ENCODE measurements at places on chromosomes 3 and 15.

DNA sequence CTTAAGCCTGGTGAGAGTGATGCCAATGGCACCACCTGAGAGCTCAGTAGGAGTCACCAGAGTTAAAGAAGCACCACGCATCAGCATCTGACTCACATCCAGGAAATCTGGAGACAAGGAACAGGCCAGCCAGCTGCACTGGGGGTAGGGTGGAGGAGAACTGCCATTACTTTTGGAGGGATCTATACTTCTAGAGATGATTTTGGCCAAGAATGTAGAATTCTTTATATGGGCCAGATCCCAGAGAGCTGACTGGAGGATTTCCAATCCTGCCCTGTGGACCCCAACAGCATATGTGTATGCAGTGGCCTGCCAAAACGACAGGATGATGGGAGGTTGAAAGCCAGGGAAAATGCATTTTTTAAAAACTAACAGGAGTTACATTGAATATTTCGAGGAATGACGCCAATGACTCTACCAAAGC lies 29.8 kb downstream of the CCR3 start:
- no peak for DNase-seq

DNA sequence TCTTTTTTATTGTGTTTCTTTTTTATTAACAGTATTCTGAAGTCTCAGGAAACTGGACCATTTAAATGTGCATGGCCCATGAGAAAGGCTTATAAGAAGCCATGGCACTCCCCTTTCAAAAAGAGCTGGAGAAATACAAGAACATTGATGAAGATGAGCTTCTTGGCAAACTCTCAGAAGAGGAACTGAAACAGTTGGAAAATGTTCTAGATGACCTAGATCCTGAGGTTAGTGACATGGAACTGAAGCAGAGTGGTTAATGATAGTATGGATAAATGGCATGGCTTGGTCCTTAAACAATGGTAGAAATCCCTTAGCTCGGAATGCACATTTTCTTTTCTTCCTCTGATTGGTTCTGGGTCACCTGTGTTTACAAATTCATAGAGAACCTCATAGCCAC lies 14.9 kb downstream of the TMOD2 start:
- no peak for DNase-seq

GRCh38 chr15:36658312-36658711 lies 78.9 kb downstream of the CDIN1 start:
- DNase-seq: no peak

DNA sequence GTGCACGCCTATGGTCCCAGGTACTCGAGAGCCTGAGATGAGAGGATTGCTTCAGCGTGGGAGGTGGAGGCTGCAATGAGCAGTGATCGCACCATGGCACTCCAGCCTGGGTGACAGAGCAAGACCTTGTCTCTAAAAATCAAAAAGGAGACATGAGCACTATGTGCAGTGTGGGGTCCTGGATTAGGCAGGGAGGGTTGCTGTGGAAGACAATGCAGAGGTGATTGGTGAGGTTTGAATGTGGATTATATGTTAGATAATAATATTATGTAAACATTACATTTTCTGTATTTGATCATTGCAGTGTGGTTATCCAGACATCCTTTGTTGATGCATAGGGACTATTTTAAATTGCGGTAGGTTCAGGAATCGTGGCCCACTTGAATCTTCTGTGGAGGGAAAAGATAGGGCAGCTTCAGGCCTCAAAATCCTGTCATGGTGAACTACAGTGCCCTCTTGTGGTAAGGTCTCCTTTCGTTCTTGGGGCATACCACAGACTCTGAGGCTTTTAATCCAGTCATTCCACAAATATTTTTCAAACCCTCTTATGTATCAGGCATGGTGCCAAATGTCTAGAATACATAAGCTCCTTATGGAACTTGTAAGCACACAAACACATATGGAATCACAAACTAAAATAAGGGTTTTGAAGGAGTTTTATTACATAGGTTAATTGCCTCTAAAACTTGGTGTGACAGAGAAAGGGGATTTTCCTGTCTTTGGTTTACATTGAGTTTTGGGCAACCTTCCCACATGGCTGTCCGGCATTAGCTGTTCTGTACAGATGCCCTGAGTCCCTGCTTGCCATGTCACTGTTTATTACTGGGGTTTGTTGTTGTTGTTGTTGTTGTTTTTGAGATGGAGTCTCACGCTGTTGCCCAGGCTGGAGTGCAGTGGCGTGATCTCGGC lies 37.7 kb downstream of the GPD1L start:
- DNase-seq: peak; percentile 76

GRCh38 chr15:41013691-41014414 lies 60.6 kb downstream of the CHAC1 start:
- DNase-seq: no peak

DNA sequence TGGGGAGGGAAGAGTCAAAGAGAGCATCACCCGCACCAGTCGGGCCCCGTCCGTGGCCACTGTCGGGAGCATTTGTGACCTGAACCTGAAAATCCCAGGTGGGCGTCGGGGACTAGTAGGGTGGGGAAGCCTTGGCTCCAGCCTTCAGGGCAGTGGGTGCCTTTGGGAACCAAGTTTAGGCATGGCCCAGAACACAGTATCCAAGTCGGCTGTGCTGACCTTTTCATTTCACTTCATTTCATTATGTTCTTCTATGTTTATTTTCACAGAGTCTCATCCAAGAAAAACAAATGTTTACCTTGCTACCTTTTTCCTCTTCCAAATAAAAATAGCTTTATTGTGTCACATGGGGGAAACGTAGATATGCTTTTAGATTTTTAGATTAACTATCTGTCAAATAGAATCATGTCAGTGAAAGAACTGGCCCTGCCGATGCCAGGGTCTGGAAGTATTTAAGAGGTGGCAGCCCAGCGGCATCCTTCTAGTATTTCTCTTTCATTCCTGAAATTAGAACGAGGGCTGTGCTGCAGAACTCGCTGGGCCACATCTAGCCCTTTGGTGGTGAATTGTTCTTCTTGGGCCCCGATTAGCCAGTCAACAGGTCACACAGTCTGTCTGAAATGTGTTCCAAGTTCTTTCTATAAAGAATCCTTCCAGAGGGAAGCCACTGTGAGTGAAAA lies 60.5 kb downstream of the DNASE1L3 start:
- no peak for DNase-seq

- no peak for DNase-seq
These were observed 173.4 kb upstream of the THRB start for GRCh38 chr3:24668039-24668438.

GRCh38 chr3:81339040-81339845 lies 422.2 kb downstream of the GBE1 start:
- DNase-seq: peak; percentile 6

GRCh38 chr15:50321680-50322210 lies 33.3 kb downstream of the GABPB1 start:
- DNase-seq: no peak

GRCh38 chr3:107235193-107235927 lies 141.9 kb upstream of the CCDC54 start:
- peak; percentile 29 for DNase-seq

GRCh38 chr3:134905647-134905935 lies 110.5 kb downstream of the EPHB1 start:
- no peak for DNase-seq

DNA sequence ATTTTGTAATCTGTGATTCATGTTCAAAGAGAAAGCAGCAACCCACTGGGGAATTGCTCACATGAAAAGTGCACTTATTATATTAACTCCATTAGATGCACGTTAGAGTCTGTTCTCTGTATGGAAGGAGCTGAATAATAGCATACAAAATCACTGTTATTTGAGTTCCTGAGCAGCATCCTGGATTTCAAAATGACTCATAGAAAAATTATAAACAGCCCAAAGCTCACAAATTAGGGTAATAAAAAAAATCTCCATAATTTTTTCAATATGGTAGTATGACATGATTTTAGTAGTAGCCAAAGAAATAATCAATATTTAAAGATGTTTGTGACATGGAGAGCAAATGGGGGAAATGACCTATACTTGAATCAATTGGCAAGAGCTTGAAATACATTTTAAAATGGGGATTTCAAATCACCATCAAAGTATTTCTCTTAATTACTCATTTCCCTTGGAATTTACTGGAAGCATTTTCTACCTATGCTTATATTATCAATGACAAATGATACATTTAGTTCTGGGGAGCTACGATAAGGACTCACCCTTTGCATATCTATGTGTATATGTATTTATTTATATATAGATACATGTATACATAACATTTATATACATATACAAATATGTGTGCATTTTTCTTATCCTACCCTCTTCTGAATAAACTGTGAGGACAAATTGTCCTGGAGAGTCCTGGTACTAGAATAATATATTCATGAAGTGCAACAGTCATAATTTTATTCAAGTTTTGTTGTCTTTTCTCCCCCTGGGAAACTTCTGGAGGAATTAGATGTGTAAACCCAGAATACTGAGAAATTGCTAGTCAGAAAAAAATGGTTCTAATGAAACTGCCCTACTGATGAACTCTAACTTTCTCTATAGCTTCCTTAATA lies 116.3 kb downstream of the RPL22L1 start:
- no peak for DNase-seq

DNA sequence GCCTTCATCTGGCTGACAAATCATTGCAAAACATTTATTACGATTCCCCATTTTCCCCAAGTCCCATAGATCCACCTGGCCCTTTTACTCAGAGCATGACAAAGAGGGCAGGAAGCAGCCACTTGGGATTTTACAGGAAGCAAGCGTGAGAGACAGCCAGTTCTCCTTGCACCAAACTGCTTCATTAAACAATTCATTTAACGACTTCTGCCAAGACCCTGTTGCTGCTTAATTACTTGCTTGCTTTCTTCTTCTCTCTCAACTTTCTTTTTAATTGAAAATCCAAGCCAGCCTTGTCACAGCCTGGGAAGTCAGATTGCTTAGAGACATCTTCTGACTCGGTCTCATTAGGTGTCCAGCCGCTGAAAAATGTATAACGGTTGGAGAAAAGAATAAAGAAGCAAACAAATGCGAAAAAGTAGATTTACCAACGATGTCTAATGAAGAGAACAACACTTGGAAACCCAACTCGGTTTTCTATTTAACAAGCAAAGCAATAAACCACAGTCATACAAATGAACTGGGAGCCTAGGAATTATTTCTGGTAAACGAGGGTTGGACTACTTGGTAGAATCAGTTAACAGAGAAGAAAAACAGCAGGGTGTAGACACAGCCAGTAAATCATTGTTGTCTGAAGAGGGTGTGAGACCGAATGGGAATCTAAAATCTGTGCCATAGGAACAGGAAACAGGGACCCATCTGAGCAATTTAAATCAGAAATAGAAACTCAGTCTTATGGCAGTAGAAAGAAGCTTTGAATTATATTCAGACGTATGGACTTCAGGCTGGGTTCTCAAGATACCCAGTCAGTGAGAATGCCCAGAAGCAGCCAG lies 298.3 kb downstream of the LRRC3B start:
- DNase-seq: no peak

GRCh38 chr3:49940667-49941249 lies 808 bp downstream of the RBM6 start:
- DNase-seq: no peak

DNA sequence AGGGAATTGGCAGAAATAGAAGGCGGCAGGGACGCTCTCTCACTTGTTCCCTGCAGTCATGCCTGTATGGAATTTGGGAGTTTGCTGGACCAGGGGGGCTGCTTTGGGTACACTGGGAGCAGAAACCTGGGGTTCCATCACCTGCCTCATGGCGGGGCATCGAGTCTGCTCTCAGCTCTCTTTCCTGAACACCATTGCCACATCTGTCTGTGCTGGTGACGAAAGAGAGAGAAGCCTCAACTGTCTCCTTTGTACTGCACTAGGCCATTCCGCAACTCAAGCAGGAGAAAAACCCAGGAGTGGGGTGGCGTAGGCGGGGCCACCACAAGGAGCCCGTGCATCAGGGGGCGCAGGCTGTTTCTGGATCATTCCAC lies 14.0 kb downstream of the TMEM158 start:
- no peak for DNase-seq

DNA sequence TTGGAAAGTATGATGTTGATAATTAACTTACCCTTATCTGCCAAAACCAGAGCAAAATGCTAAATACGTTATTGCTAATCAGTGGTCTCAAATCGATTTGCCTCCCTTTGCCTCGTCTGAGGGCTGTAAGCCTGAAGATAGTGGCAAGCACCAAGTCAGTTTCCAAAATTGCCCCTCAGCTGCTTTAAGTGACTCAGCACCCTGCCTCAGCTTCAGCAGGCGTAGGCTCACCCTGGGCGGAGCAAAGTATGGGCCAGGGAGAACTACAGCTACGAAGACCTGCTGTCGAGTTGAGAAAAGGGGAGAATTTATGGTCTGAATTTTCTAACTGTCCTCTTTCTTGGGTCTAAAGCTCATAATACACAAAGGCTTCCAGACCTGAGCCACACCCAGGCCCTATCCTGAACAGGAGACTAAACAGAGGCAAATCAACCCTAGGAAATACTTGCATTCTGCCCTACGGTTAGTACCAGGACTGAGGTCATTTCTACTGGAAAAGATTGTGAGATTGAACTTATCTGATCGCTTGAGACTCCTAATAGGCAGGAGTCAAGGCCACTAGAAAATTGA lies 59.7 kb downstream of the DCUN1D1 start:
- no peak for DNase-seq

DNA sequence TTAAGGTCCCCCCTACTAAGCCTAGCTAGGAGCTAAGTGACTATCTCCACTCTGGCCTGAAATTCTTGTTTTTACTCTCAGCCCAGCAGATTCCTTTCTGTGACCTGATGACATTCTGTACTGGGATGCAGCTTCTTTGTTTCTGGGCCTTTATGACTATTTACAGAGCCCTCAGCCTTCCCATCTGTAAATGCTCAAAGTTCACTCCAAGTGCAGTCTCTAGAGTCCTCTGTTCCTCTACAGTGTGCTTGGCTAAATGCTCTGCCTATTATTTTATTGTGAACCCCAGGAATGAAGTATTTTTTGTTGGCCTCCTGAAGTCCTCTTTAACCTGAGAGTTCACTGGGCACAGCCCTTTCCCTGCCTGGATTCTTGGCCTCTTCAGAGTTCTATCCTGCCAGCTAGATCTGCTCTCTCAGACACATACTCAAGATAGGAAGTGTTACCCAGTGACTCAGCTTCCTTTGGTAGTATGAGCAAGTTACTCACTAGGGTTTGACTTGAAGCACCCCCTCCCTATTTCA lies 278.1 kb upstream of the P2RY1 start:
- peak; percentile 38 for DNase-seq

DNA sequence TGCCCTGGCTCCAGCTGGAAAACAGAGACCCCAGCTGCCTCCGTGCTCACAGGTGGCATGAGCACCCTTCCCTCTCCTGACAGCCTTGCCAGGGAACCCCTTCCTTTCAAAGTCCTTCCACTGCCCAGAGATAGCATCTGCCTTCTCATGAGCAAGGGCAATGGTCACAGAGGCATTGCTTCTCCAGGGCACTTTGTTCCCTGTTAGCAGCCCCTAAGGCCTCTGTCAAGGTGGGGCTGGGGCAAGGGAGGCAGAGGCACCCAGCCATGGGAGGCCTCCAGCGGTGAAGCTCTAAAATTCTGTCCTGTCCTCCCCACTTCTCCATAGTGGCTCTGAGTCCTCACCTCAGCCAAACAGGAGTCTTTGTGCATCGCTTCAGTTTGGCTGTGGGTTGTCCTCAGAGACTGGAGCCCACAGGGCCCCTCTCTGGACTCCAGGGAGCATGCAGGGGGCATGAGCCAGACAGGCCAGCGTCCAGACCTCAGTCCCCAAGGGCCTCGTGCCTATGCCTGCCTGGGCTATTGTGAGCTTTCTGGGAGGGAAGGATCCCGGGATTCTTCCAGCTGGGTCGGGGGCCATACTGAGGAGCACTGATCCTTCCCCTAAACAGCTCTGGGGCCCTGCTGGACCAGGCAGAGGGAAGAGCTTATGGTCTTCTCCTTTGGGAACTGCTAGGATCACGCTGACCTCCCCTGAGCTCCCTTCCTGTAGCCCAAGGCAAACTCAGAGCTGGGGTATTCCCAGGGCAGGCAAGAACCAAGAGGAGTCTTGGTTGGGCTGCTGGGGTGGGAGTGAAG lies 106.6 kb downstream of the DNAJB8 start:
- peak; percentile 40 for DNase-seq
